ENCODE measurements at places on chromosomes 1 and 21.

DNA sequence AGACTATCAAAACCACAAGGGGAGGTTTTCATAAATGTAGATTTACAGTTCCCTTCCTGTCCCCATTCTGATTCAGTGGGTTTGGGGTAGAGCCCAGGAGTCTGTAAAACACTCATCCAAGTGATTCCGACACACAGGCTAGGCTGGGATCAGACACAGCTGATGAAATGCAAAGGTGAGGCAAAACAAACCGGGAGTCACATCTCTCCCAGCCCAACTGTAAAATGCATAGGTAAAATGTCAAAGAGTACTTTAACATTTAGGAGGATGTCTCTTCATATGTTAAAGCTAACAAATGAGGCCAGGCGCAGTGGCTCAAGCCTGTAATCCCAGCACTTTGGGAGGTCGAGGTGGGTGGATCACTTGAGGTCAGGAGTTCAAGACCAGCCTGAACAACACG, 45.0 kb downstream of the ZNF281 start:
- DNase-seq, result no peak

GRCh38 chr21:33932731-33933130, 17.1 kb upstream of the ATP5PO start:
- no peak for DNase-seq

DNA sequence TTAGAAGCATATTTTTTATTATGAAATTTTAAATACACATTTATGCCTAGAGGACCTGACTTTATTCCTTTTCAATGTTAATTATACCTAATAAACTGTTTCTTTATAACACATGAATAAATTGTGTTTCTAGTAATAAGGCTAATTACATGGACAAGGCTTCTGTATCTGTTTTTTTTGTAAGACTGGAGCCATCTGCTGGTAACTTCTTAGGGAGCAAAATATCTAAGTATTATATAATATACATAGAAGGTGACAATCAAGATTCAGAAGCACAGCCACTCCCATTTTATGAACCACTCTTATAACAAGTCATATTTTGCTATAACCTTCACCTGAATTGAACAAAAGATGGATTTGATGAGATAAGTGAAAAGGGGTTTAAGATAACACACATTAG, 84.2 kb downstream of the LBR start:
- DNase-seq, result no peak

GRCh38 chr1:232292818-232293217, 337.1 kb downstream of the SIPA1L2 start:
- no peak for DNase-seq

DNA sequence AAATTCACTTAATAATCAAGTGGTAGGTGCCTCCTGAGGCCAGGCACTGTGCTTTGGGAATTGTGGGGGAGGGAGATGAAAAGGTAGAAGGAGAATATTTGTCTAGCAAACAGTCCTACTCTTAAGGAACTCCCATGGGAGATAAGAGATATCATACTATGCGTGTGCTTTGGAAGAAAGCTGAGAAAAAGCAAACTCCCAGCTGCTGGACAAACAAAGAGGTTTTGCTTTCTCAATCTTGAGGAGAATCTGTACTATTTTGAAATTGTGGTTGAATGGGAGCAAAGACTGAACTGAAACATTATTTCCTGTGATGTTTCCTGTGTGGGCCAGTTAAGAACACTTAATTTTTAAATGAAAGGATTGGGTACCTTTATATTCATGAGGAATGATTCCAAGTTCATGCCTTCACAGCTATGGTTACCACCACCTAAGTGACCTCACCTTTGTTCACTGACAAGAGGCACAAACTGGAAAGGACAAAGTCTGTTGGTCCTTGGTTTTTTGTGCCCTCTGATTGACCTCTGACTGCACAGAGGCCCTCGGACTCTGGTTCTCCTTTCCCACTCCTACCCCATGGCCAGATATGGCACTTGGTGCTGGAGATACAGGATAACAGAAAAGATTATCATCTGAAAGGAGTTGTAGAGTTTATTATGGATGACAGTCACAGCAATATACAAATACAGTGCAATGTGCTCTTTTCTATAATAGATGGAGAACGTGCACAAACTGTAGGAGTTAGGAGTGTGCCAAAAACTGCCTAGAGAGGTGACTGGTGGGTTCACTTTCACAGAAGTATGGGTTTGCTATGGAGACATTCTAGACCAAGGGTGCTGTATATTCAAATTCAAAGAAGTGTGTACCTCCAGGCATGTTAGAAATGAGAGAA, 1.6 kb downstream of the CD53 start:
- no peak for DNase-seq

GRCh38 chr21:31130821-31131220, 92.5 kb upstream of the KRTAP19-8 start:
- no peak for DNase-seq

- peak; percentile 68 for DNase-seq
Observed at GRCh38 chr1:21586846-21587601, 77.8 kb downstream of the ALPL start.

DNA sequence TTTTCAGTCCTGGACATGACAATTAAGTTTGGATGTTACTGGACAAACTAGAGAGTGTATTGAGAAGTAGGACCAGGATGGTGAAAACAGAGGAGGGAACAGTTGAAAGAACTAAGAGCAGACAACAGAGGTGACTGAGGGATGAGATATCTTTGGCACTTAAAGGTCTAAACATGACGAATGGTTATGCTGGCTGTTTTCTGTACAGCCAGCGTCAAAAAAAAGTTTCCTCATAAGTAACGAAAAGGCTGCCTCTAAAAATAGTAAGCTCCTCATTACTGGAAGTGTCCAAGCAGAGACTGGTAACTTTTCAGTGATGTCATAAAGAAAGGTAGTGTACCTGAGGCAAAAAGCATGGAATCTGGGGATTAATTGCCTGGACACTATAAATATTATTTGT, 35.2 kb upstream of the AK4 start:
- no peak for DNase-seq

DNA sequence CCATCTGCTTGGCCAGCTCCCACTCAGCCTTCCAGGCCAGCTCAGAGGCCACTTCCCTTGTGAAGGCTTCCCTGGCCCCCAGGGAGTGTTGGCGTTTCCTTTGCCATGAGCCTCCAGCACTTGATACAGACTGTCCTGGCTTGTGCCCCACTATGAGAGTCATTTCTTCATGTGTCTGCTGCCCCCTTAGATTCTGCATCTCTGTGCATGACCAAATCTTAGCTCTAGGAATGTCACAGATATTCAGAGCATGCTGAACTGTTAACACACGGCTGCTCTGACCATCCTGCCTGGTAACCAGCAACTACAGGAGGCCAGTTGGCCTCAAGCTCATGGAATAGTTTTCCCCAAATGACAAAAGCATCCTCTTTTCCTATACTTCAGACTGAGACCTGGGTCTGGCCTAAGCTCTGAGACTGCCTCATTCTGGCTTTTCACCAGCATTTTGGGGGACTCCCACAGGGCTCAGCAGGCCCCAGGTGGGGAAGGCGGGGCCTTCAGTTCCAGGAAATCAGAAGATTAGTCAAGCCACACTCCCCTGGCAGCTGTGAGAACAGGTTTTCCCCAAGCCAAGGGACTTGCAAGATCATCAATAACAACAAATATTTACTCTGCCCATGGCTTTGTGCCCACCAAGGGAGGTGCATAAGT, 182.6 kb upstream of the EDN2 start:
- no peak for DNase-seq

GRCh38 chr1:21741206-21741605, 41.7 kb downstream of the USP48 start:
- no peak for DNase-seq

- no peak for DNase-seq
Observed at GRCh38 chr1:210617293-210617692, 288.6 kb downstream of the HHAT start.

- no peak for DNase-seq
Observed at GRCh38 chr1:175749075-175749474, 5.7 kb upstream of the TNR start.

DNA sequence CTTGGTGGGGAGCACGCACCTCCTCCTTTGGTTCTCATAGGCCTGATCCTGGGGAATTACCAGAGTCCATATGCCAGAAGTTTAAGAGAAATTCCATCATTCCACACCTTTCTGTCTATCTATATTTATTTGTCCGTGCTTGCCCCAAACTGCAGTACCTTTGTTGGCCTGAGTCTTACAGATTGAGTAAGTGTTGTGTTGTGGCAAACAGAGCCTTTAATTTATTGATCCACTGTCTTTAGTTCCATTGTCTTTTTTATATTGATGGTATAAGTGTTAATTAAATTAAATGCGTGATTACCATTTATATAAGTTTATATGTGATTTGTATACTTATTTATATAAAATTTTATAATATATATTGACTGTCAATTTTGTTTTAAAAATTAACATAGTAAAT, 4.9 kb downstream of the SH3BGR start:
- DNase-seq, result no peak
